ENCODE measurements at places on chromosomes 12 and 14. TPM values are rescaled to one million over a fixed set of nuclear protein-coding genes. Genes with fewer than 3 reads are reported as not detected.

Gene HOXC6
- total RNA-seq = not detected

Gene B4GALNT1
- 0.62 TPM for total RNA-seq

Gene NKX2-1
- not detected for total RNA-seq

Gene GYS2
- not detected for total RNA-seq

Gene CARMIL3
- total RNA-seq = 0.83 TPM

Gene G2E3
- total RNA-seq = 39.2 TPM

Gene ADSS1
- 1.2 TPM for total RNA-seq

Gene PLCZ1
- total RNA-seq = not detected

Gene KLHL33
- 0.15 TPM for total RNA-seq

Gene KRT72
- total RNA-seq = 12.3 TPM

Gene DNAI7
- total RNA-seq = not detected

Gene TSPAN19
- total RNA-seq = not detected

Gene GLIPR1L1
- total RNA-seq = not detected

Gene ACSM4
- not detected for total RNA-seq

GRCh38 chr12:59046763-59047534, 126.6 kb upstream of the LRIG3 start:
- no peak for DNase-seq
- H3K36me3 ChIP-seq = no peaks in the 10 kb centered on the region
- no peak overlapping the region for H3K27ac ChIP-seq
- H3K27me3 ChIP-seq = no peaks in the 10 kb centered on the region

DNA sequence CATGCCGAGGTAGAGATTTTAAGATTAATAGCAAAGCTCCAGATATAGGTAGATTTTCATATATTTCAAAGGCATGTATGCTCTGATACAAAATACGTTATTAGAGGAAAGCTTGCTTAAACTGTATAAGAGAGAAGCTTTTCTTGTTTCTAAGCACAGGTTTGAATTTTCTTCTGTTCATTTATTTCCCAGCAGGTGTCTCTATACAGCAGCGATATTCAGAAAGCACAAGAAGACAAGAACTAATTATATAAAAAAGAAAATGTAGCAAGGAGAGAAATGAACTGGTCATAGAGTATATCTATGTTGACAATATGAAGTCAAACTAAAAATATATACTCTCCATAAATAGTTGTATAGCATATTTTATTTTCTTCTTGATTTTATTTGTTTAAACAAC, 307.4 kb upstream of the NOVA1 start:
- H3K27ac ChIP-seq = no peak overlapping the region
- no peaks in the 10 kb centered on the region for H3K4me1 ChIP-seq
- DNase-seq = no peak
- no peaks in the 10 kb centered on the region for H3K27me3 ChIP-seq
- no peaks in the 10 kb centered on the region for H3K36me3 ChIP-seq

GRCh38 chr12:65666876-65667275, 157.4 kb upstream of the HMGA2 start:
- no peak for DNase-seq
- H3K27me3 ChIP-seq = peaks cover 4% of the 10 kb centered on the region
- H3K4me1 ChIP-seq = peaks cover 2% of the 10 kb centered on the region
- H3K36me3 ChIP-seq = no peaks in the 10 kb centered on the region

- H3K36me3 ChIP-seq = no peaks in the 10 kb centered on the region
- peaks cover 18% of the 10 kb centered on the region for H3K27me3 ChIP-seq
- no peak for DNase-seq
- H3K4me3 ChIP-seq = no peak overlapping the region
Measured at GRCh38 chr14:20524027-20524426, 18.7 kb downstream of the RNASE10 start.

DNA sequence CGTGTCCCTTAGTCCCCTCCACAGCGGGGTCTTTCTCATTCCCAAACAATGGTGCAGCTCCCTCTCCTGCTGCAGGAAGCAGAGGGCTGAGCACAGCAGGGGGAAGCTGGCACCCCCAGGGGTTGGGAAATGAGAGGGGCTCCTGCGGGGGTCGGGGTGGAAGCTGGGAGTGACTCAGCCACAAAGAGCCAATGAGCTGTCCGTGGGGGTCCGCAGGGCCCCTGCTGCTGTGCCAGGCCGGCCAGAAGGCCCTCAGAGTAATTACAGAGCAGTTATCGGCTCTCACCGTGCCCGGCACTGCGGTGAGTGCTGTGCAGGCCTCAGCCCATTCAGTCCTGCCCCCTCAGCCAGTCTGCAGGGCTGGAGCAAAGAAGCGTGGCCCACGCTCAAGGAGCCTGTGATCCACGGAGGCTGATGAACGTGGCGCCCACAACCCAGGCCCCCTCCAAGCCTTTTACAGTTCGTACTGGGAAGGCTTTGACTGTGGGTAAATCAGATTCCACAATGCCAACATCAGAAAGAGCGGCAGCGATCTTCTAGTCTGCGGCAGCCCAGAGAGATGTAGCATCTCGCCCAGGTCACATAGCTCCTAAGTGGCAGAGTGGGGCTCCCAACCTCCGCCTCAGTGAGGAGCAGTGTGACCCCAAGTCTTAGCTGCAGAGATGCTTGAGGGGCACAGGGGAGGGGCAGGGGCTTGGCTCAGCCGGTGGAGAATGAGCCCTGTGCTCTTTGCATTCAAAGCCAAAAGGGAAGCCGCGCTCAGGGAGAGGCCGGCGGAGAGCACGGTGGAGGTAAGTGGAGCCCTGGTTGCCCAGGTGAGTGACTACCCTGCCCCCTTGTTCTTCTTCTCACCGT, 43.4 kb downstream of the SLC6A12 start:
- H3K27me3 ChIP-seq = no peaks in the 10 kb centered on the region
- H3K36me3 ChIP-seq = no peaks in the 10 kb centered on the region
- H3K27ac ChIP-seq = peak overlapping the region; percentile 61

DNA sequence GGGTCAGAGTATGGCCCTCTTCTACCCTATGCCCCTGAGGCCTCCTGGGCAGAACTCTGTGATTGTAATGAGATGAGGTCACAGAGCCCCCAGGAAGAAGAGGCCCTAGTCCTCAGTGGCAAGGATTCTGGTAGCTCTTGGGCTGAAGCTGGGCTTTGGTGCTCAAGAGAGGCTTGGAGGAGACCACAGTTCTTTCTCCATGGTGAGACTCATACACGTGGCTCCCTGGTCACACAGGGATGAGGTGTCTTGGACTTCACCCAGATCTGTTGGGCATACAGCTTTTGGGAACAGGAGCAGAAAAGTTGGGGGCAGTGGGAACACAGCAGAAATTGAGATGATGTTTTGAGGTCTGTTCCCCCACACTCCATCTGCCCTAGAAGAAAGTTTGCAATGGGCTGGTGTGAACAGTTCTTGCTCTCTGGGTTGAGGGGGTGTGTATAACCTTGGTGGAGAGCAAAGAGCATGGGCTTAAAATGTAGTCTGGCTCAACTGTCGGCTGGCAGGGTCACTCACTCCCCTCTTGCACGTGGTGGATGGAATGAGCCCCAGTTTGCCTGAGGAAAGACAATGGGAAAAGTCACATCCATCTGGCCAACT, at the start of gene KRT86:
TSS of gene KRT86 (plus strand) at position 125 of the 600 bp plus-strand sequence. CDS start 27,272 bp downstream, outside the sequence.
- H3K36me3 ChIP-seq = no peaks in the 10 kb centered on the region
- peaks cover 54% of the 10 kb centered on the region for H3K27me3 ChIP-seq
- H3K4me1 ChIP-seq = peaks cover 11% of the 10 kb centered on the region
- H3K27ac ChIP-seq = no peak within 1 kb of the TSS
- no peak within 1 kb of the TSS for H3K4me3 ChIP-seq

DNA sequence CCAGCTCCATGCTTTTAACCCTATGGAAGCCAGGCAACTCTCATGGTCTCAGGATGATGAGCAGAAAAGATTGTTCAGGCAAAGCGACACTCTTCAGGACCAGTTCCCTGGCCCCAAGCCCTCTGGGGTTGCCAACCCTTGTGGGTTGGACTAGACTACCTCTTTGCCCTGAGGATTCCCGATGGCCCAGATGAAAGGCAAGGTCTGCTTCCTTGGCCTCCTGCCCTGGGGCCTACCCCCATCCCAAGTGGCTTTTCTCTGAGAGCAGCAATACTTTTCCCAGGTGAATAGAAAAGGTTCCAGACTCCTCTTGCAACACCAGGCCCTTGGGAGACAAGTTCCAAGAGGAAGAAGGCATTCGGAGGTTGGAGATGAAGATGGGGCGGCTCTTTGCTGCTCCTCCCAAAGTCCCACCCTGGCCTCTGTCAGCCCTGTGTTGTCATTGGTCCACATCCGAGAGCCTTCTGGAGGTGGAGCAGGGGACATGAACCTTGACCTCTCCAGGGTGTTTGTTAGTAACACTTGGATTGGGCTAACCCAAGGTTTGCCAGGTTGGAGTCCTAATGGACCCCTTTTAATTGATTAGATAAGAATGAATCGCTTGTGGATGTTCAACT, 131.1 kb downstream of the GCH1 start:
- DNase-seq = no peak
- H3K4me1 ChIP-seq = peaks cover 39% of the 10 kb centered on the region
- no peak overlapping the region for H3K4me3 ChIP-seq
- H3K27me3 ChIP-seq = peaks cover 4% of the 10 kb centered on the region
- H3K36me3 ChIP-seq = no peaks in the 10 kb centered on the region

- DNase-seq = no peak
- H3K4me1 ChIP-seq = peaks cover 1% of the 10 kb centered on the region
- no peaks in the 10 kb centered on the region for H3K27me3 ChIP-seq
- no peak overlapping the region for H3K27ac ChIP-seq
- no peak overlapping the region for H3K4me3 ChIP-seq
Measured at GRCh38 chr14:55151601-55152000, 22.5 kb downstream of the LGALS3 start.

GRCh38 chr12:31037931-31038330, 35.7 kb upstream of the DDX11 start:
- H3K4me1 ChIP-seq = peaks cover 2% of the 10 kb centered on the region
- peaks cover 3% of the 10 kb centered on the region for H3K27me3 ChIP-seq
- no peak overlapping the region for H3K27ac ChIP-seq
- H3K4me3 ChIP-seq = no peak overlapping the region
- DNase-seq = no peak

DNA sequence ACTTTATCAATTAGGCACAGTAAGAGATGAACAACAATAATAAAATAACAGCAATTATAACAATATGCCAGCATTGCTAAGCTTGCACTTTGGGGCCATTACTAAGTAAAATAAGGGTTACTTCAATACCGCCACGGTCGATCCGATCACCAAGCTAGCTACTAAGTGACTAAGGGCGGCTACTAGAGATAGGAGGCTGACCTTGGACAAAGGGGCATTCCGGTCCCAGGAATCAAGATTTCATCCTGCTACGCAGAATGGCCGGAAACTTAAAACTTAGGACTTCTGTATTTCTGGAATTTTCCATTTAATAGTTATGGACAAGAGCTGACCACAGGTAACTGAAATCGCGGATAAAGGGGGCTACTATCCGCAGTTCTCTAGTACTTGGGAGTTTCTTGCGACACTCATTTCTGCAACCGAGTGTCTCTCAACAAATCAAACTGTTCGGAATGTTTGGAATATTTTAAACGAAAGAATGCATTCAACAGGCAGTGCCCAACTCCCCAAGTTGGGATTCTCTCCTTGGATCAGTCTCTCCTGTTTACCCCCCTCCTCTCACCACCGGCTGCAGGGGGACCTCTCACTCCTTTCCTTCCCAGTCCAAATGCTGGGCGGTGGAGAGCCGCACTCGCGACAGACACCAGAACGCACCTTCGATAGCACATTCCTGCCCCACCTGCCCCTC, 650 bp downstream of the HEBP1 start:
- DNase-seq = no peak
- peaks cover 29% of the 10 kb centered on the region for H3K4me1 ChIP-seq
- H3K27ac ChIP-seq = peak overlapping the region; percentile 94
- peak overlapping the region; percentile 81 for H3K4me3 ChIP-seq

- no peak overlapping the region for H3K27ac ChIP-seq
- no peak overlapping the region for H3K4me3 ChIP-seq
- no peaks in the 10 kb centered on the region for H3K27me3 ChIP-seq
- H3K4me1 ChIP-seq = no peaks in the 10 kb centered on the region
- H3K36me3 ChIP-seq = no peaks in the 10 kb centered on the region
- no peak for DNase-seq
Measured at GRCh38 chr12:114167431-114167830, 201.3 kb upstream of the RBM19 start.

GRCh38 chr12:56028511-56029165, 7.8 kb downstream of the IKZF4 start:
- H3K27me3 ChIP-seq = no peaks in the 10 kb centered on the region
- peak overlapping the region; percentile 87 for H3K27ac ChIP-seq
- H3K4me1 ChIP-seq = peaks cover 50% of the 10 kb centered on the region
- peak overlapping the region; percentile 30 for H3K4me3 ChIP-seq

GRCh38 chr12:88309546-88309945, 167.4 kb downstream of the TMTC3 start:
- H3K27ac ChIP-seq = no peak overlapping the region
- DNase-seq = no peak
- peaks cover 2% of the 10 kb centered on the region for H3K27me3 ChIP-seq
- no peaks in the 10 kb centered on the region for H3K36me3 ChIP-seq

- peaks cover 46% of the 10 kb centered on the region for H3K36me3 ChIP-seq
- no peak overlapping the region for H3K27ac ChIP-seq
- no peaks in the 10 kb centered on the region for H3K27me3 ChIP-seq
- no peak for DNase-seq
- H3K4me3 ChIP-seq = no peak overlapping the region
Measured at GRCh38 chr12:117010693-117011451, 88.3 kb downstream of the TESC start.

- H3K27me3 ChIP-seq = no peaks in the 10 kb centered on the region
- no peak overlapping the region for H3K27ac ChIP-seq
- no peak overlapping the region for H3K4me3 ChIP-seq
- peaks cover 12% of the 10 kb centered on the region for H3K4me1 ChIP-seq
Measured at GRCh38 chr14:76880449-76880848, 54.2 kb downstream of the LRRC74A start.

- H3K36me3 ChIP-seq = peaks cover 7% of the 10 kb centered on the region
- H3K27me3 ChIP-seq = no peaks in the 10 kb centered on the region
- H3K4me1 ChIP-seq = peaks cover 23% of the 10 kb centered on the region
- H3K27ac ChIP-seq = no peak overlapping the region
- no peak for DNase-seq
Measured at GRCh38 chr12:3980504-3981272, 107.5 kb upstream of the PARP11 start.

DNA sequence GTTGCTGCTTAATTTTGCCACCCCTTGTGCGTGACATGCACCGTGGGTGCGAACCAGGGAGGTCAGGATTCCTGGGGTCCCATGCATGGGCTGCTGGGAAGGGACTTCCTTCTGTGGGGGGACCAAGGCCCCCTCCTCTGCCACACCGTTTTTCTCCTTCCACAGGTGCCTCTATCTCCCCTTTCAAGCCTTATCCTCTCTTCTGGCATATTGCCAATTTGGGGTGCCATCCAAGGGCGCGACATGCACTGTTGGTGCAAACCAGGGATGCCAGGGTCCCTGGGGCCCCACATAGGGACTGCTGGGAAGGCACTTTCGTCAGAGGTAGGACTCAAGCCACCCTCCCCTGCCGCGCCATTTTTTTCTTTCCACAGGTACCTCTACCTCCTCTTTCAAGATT, 289.0 kb downstream of the ALG10 start:
- no peaks in the 10 kb centered on the region for H3K27me3 ChIP-seq
- no peak overlapping the region for H3K4me3 ChIP-seq
- no peaks in the 10 kb centered on the region for H3K36me3 ChIP-seq
- H3K4me1 ChIP-seq = no peaks in the 10 kb centered on the region
- no peak overlapping the region for H3K27ac ChIP-seq

GRCh38 chr12:28440081-28440608, 249.9 kb downstream of the CCDC91 start:
- no peak overlapping the region for H3K4me3 ChIP-seq
- no peaks in the 10 kb centered on the region for H3K27me3 ChIP-seq
- H3K36me3 ChIP-seq = peaks cover 2% of the 10 kb centered on the region
- no peak for DNase-seq
- peaks cover 2% of the 10 kb centered on the region for H3K4me1 ChIP-seq
